AG04449 (cell line): ENCODE measurements at places on chromosomes 2 and 18.

DNA sequence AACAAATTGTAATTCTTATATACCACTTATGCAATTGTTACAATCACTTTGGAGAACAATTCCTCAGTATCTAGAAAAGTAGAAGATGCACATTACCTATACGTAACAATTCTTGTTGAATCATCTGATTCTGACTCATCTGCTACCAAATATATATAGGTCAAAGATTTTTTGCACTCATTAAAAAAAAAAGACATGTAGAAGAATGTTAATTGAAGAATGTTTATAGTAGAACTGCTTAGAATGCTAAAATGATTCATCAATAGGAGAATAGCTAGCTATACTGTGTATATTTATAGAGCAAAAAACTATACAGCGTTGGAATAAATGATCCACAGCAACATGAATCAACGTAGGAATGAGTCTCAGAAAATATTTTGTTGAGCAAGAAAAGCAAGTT, 29.5 kb upstream of the STAT1 start:
- DNase-seq = peak; percentile 59

- DNase-seq = no peak
Observed at GRCh38 chr2:121005453-121005852, 269.8 kb downstream of the GLI2 start.

- no peak for DNase-seq
Observed at GRCh38 chr2:191757208-191757607, 79.3 kb downstream of the NABP1 start.

GRCh38 chr2:204655101-204655500, 109.8 kb downstream of the PARD3B start:
- DNase-seq = peak; percentile 42

- no peak for DNase-seq
Observed at GRCh38 chr2:229445501-229446211, 174.6 kb upstream of the PID1 start.

DNA sequence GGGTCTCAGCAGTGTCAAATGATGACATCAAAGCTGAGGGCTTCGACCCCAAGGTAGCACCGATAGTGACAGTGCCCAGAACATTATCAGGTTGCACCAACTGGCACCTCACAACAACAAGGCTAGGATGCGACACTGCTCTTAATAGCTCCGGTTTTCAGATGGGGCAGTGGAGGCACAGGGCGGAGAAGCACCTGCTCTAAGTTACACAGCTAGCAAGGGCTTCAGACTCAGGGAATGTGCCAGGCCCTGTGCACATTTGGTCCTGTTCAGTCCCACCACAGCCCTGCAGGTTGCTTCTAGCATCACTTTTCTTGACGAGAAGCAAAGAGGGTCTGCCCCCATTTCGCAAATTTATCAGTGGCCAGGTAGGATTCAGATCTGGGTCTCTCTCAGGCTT, 74.1 kb downstream of the DGKD start:
- DNase-seq = no peak

DNA sequence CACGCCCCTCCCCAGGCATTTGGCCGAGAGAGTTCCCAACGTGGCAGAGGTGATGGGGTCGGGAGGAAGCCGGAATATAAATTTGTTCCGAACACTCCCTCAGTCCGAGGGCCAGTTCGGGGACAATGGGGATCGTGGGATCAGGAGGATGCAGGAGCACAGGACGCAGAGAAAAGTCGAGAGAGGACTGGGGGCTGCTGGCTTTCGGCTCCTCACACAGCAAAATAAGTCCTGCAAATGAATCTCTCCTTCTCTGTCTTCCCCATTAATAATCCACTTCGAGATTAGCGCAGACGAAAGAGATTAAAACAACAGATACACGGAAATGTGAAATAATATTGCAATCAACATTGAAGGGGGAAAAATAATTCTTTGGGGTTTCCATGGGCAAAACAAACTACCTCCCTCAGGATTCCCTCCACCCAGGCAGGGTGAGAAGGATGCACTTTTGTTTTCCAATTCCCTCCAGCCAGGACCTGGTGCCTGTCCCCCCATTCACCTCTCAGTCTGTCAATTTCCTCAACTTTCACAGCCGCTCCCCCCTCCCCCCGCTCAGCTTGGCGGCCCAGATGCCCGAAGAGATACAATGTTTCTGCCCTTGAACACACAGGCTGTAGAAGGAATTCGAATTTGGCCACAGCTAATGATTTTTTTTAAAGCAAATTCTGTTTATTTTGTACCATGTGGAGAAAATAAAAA, 3.1 kb upstream of the ZEB2 start:
- DNase-seq = no peak

DNA sequence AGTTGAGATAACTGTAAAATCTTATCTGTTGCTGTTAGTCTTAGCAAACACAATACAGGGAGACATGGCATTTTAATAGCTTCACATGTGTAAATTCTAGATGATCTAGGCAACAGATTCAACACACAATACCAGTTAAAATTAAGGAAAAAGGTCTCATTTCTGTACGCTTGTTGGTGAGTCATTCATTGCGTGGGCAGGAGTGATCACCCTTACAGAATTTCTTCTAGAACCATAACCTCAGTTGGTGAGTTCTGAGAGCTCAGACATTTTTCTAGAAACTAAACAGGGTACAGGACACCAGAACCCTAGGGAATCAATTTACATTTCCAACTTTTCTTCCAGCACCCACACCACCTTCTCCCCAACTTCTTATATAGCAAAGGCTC, 81.9 kb downstream of the SLC8A1 start:
- no peak for DNase-seq
